ENCODE measurements at places on chromosomes 7 and 10.

- no peak for DNase-seq
Observed at GRCh38 chr7:93382362-93382761, 150.2 kb downstream of the VPS50 start.

DNA sequence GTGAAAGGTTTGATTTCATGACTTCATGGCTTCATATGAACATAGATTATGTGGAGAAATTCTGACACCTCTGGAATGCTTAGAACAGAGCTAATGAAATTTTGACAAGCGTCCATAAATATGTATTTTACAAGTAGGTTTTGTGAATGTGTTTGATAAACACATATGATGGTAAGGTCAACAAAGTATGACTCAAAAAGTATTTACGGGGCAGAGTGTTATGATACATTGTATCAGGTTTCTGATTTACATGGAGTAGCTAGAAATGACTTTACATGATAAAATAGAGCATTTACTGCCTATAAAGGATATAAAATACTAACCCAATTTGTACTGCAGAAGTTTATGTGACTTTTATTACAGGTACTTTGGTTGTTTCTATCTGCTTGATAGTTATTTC lies 206.3 kb downstream of the MDFIC start:
- DNase-seq = no peak

DNA sequence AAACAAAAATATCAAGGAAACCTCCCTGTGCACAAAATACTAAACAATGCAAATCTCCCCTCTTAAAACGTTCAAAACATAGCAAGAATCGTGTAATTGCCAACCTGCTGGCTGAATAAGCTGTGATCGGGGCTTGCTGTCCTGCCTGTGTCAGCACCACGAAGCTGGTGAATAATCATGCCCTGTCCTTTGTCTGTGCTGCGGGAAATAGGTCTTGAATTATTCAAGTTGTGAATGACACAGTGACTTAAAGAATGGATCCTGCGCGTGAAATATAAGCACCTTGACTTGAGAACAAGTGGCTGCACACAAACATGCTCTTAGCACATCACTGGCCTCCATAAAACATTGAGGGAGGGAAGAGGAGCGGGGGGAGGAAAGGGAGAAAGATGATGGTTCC lies 130.2 kb downstream of the OAT start:
- no peak for DNase-seq

GRCh38 chr7:139648391-139648861 lies 124.9 kb downstream of the CLEC2L start:
- DNase-seq = no peak

DNA sequence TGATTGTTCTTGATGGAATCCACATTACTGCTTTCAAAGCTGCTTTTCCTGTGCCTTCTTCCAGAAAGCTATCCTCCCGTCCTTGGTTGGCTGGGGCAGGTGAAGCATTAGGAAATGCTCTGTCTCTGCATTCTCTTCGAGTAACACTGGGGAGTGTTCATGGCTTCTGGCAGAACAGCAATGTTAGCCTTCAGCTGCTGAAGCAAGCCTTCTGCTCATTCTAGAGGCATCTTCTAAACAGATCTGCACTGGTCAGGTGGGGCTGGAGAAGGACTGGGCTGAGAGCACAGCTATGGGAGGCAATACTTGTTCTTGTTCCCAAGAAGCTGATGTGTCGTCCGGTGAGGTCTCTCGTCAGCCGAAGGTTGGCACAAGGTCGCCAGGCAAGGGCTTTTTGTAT lies 80.6 kb downstream of the MGMT start:
- DNase-seq = no peak
